Vagina (tissue), 2 donors: ENCODE measurements at places on chromosomes 12 and 14.
A peak's percentile ranks its signal among the peaks of the same experiment; 100 is the strongest.

DNA sequence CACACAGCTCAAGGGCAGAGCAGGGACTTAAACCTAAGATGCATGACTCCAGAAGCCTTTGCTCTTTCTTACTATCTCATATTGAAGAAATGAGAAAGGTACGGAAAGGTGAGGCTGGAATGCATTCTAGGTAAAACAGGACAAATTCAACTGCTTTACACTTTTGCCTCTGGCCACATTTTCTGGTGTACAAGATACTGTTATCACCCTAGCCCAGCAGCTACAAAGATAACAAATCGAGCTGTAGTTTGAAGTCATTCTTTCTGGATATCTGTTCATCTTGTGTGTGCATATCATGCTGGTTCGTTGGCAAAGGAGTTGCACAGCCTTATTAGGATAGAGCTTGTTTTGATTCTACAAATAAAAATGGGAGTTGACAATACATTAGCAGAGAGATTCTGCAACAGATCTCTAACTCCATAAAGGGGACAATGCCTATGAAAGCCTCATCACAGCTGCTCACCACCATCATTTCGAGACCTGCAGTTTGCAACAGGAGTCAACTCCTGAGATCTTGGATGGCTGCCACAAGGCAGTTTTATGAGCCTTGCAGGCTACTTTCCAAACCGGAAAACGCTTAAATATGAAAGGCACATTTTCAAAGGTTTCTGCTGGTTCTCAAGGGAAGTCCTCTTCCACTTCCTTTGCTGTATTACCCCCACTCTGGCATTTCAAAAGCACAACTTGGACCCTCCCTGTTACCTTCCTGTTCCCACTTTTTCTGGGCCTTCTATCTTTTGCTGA is 64.9 kb downstream of the STXBP6 start:
- H3K4me1 ChIP-seq, result peaks cover 14% of the 10 kb centered on the region
- no peaks in the 10 kb centered on the region for H3K36me3 ChIP-seq
- no peak overlapping the region for H3K4me3 ChIP-seq
- H3K27me3 ChIP-seq, result no peaks in the 10 kb centered on the region
- no peak overlapping the region for H3K27ac ChIP-seq

DNA sequence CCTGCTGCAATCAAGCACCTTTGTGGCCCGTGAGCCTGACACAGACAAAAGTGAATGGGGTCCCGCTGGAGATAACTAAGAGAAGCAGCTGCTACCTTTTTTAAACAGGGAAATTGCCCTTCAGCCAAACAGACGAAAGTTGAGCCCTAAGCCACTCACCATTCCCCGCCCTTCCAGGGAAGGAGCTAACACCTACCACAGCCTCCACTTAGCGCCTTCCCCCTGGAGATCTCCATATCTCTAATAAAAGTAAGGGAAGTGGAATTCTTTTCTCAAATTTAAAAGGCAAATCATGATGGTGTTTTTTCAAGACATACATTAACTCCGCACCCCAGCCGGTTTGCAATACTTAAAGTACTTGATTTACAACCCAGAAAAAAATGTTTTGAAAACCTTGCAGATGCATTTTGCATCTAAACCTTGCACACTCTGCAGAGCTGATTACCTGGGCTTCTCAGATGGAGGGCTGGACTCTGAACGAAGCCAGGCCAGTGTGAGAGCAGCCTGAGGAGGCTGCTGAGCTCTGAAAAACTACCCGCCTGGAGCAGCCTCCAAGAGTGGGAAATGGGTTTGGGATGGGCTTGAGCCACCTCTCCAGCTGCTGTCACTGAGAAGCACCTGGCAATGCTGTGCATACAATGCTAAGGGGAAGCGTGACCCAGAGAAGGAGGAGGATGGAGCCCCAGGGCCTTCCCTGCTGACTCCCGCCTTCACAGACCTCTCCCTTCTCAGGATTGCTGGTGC is 10.0 kb downstream of the NUAK1 start:
- H3K4me1 ChIP-seq, result peaks cover 98% of the 10 kb centered on the region
- no peaks in the 10 kb centered on the region for H3K36me3 ChIP-seq
- peak overlapping the region; percentile 76 for H3K27ac ChIP-seq
- H3K27me3 ChIP-seq, result no peaks in the 10 kb centered on the region
- DNase-seq, result no peak

GRCh38 chr14:61813096-61813606 is 50.9 kb downstream of the SNAPC1 start:
- no peaks in the 10 kb centered on the region for H3K36me3 ChIP-seq
- H3K27me3 ChIP-seq, result no peaks in the 10 kb centered on the region
- no peak overlapping the region for H3K27ac ChIP-seq
- no peak for DNase-seq
- H3K4me1 ChIP-seq, result no peaks in the 10 kb centered on the region
- peak overlapping the region; percentile 38 for H3K4me3 ChIP-seq

- no peak for DNase-seq
- no peak overlapping the region for H3K4me3 ChIP-seq
- H3K27me3 ChIP-seq, result no peaks in the 10 kb centered on the region
- no peak overlapping the region for H3K27ac ChIP-seq
These were observed 35.3 kb downstream of the KLRK1 start for GRCh38 chr12:10354502-10354901.

- H3K4me3 ChIP-seq, result no peak overlapping the region
- no peak overlapping the region for H3K27ac ChIP-seq
- no peak for DNase-seq
- peaks cover 16% of the 10 kb centered on the region for H3K4me1 ChIP-seq
- no peaks in the 10 kb centered on the region for H3K27me3 ChIP-seq
These were observed 74.6 kb upstream of the EEA1 start for GRCh38 chr12:93003531-93004239.

DNA sequence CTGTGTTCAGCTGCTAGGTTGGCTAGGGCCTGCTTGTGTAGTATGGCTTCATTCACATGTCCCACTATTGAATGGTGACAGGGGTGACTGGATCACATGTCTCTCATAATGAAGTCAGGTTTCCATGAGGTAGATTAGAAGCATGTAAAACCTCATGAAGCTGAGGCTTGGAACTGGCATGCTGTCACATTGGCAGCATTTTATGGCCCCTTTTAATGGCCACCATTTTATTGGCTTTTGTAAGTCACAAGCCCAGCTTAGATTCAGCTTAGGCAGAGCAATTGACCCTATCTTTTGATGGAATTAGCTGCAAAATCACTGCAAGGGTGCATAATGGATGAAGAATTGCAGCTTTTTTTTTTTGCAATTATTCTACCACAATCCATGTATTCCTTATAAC is 583.5 kb downstream of the MED13L start:
- no peaks in the 10 kb centered on the region for H3K36me3 ChIP-seq
- no peak for DNase-seq
- H3K4me3 ChIP-seq, result no peak overlapping the region
- no peak overlapping the region for H3K27ac ChIP-seq
- no peaks in the 10 kb centered on the region for H3K27me3 ChIP-seq

- no peak overlapping the region for H3K27ac ChIP-seq
- no peaks in the 10 kb centered on the region for H3K4me1 ChIP-seq
- DNase-seq, result no peak
- H3K4me3 ChIP-seq, result no peak overlapping the region
- no peaks in the 10 kb centered on the region for H3K27me3 ChIP-seq
These were observed 210.5 kb upstream of the G2E3 start for GRCh38 chr14:30348445-30348844.

DNA sequence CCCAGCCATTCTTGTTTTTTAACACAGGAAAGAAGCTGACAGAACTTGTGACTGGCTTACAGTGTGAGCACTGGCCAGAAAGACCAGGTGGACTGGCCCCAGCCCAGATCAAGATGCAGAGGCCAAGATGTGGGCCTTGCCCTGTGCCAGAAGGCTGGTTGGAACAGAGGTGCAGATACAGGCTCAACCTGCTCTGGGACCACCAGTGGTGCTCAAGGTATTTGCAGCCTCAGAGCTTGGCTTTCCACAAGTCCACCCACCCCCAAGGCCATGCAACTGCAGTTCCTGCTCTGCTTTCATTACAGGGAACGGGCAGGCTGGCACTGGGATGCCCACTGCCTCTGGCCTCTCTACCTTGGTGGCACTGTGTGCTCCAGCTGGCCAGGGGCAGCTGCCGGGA is 23.3 kb downstream of the ZFC3H1 start:
- H3K27me3 ChIP-seq, result no peaks in the 10 kb centered on the region
- DNase-seq, result no peak
- H3K4me3 ChIP-seq, result no peak overlapping the region
- no peak overlapping the region for H3K27ac ChIP-seq
